Activated T-helper 1 cell treated with anti-CD3 and anti-CD28 coated beads, Interleukin-12 subunit alpha, Interleukin-12 subunit beta, Interleukin-2, Interleukin-4 antibody, amounts not matched to agents 30 ng/mL and 10 ng/mL and 1 ng/mL, durations not matched to agents 14 hours and 24 hours and 36 hours (primary cell): ENCODE measurements at places on chromosomes 3 and 15. TPM values are rescaled to one million over a fixed set of nuclear protein-coding genes. Genes with fewer than 3 reads are reported as not detected.
A peak's percentile ranks its signal among the peaks of the same experiment; 100 is the strongest.

The PTPN23 gene
- 33.7 and 35.1 TPM in 2 replicates for total RNA-seq

The CLCN2 gene
- 5.2 and 6.6 TPM in 2 replicates for total RNA-seq

The ALDH1A3 gene
- total RNA-seq = not detected in 2 replicates

The MAP1A gene
- 2.2 and 2.3 TPM in 2 replicates for total RNA-seq

The HYAL3 gene
- total RNA-seq = 7.9 and 8.0 TPM in 2 replicates

The NIPA2 gene
- total RNA-seq = 71.2 and 76.2 TPM in 2 replicates

The GOLGA8G gene
- not detected in 2 replicates for total RNA-seq

The A4GNT gene
- not detected in 2 replicates for total RNA-seq

GRCh38 chr3:36796881-36797280, 32.5 kb upstream of the DCLK3 start:
- peaks cover 13% of the 10 kb centered on the region for H3K27me3 ChIP-seq
- no peak overlapping the region for H3K4me3 ChIP-seq
- DNase-seq = no peak
- H3K36me3 ChIP-seq = no peaks in the 10 kb centered on the region
- no peaks in the 10 kb centered on the region for H3K4me1 ChIP-seq

- DNase-seq = no peak
- no peaks in the 10 kb centered on the region for H3K36me3 ChIP-seq
- H3K27me3 ChIP-seq = peaks cover 5% of the 10 kb centered on the region
- no peaks in the 10 kb centered on the region for H3K4me1 ChIP-seq
Observed at GRCh38 chr3:25693238-25693637, 28.5 kb upstream of the TOP2B start.

- no peaks in the 10 kb centered on the region for H3K4me1 ChIP-seq
- no peak overlapping the region for H3K4me3 ChIP-seq
- H3K36me3 ChIP-seq = no peaks in the 10 kb centered on the region
- no peak for DNase-seq
Observed at GRCh38 chr3:184077881-184078280, 19.0 kb upstream of the HTR3E start.

GRCh38 chr3:45592405-45592804, 2.1 kb upstream of the LIMD1 start:
- H3K27ac ChIP-seq = no peak overlapping the region
- DNase-seq = no peak
- H3K27me3 ChIP-seq = peaks cover 6% of the 10 kb centered on the region

DNA sequence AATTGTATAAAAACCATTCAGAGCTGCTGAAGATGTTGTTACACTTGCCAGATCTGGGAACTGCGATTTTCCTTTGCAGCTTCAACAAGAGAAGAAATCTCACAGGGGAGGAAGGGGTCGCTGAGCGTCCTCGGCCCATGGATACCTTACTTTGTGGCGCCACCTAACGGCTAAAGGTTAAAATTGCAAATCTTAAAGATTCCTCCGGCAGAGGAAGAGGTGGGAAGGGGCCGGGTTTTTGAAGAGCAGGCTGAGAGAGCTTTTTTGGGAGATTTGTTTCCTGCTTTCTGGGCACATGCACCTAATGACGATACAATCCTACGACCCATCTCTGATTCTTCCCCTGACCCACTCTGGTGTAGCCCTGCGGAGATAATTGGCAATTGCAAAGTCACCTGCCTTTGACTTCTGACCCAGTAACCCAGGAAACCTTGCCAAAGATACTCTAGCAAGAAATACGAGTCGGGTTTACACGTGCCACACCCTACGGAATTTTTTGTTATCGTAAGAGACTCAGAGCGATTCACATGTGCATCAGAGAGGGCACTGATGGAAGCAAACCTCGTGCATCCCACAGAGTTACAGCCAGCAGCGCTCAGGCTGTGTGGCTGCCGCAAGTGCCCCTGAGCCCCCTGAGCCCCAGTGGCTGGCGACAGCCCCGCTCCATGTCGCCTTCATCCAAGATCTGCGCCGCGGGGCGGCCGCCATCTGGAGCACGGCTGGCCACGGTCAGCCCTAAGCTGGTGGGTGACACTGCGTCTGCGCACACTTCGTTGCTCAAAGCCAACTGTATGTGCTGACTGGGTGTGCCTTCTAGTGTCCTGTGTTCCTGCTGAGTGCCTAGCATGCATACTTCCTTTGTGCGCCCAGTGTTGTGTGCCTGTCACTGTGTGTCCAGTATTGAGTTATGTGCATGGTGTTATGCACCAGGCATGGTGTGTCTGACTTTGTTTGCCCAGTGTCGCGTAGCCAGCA, 55.2 kb upstream of the CHRNA7 start:
- H3K36me3 ChIP-seq = no peaks in the 10 kb centered on the region
- H3K4me3 ChIP-seq = peak overlapping the region; percentile 49
- DNase-seq = no peak
- H3K27me3 ChIP-seq = peaks cover 12% of the 10 kb centered on the region

DNA sequence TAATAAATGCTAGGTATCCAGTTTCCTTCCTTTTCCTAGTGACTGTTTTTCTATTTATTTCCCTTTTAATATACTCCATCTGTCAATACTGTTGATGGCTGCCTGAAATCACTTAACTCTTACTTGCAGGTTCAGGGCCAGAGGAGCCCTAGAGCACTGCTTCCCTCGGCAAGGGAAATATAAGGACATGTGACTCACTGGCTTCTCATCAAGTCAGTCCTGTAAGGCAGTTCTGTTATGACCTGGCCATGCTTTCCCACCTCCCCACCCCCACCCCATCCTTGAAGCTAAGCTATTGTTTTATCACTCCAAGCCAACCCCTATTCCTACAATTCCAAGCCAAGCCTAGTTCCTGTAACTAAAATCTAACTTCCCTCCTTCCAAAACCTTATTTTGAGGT, 800.7 kb downstream of the ROBO1 start:
- no peak for DNase-seq
- H3K4me1 ChIP-seq = no peaks in the 10 kb centered on the region
- H3K4me3 ChIP-seq = no peak overlapping the region
- H3K36me3 ChIP-seq = no peaks in the 10 kb centered on the region
- H3K27ac ChIP-seq = no peak overlapping the region

GRCh38 chr15:92091155-92091734, 237.7 kb downstream of the SLCO3A1 start:
- H3K4me3 ChIP-seq = no peak overlapping the region
- peaks cover 17% of the 10 kb centered on the region for H3K4me1 ChIP-seq
- H3K27me3 ChIP-seq = peaks cover 2% of the 10 kb centered on the region
- no peak for DNase-seq
- H3K36me3 ChIP-seq = peaks cover 4% of the 10 kb centered on the region
- H3K27ac ChIP-seq = no peak overlapping the region

- H3K27me3 ChIP-seq = no peaks in the 10 kb centered on the region
- peaks cover 60% of the 10 kb centered on the region for H3K4me1 ChIP-seq
- no peaks in the 10 kb centered on the region for H3K36me3 ChIP-seq
- no peak for DNase-seq
Observed at GRCh38 chr15:99504823-99505551, 60.8 kb upstream of the MEF2A start.

DNA sequence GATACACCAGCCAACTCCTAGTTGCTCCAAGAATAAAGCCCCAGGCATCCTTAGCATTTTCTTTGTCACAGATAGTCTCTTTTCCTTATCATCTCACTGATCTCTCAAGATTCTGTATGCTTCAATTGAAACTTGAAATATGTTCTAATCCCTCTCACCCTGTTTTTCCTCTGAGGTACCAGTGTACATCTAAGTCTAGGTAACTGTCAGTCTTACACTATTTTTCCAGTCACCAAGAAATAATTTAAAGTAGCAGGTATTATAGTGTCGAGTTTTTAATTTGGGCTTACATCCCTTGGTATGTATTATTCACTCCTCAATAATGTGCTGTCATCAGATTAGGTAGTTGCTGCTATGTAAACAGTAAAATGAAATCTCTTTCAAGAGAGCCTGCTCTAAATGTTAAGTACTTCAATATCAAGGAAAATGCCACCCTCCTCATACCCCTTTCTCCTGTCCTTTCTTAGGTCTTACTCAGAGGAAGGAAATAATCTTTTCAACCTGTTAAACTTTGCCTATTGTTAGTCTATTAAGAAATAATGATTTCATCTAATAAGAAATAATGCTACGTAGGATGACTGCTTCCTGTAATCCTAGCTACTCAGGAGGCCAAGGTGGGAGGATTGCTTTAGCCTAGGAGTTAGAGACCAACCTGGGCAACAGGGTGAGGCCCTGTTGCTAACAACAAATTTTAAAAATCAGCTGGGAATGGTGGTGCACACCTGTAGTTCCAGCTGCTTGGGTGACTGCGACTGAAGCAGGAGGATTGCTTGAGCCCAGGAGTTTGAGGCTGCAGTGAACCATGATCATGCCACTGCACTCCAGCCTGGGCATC, 39.8 kb downstream of the TSC22D2 start:
- no peak overlapping the region for H3K4me3 ChIP-seq
- no peak overlapping the region for H3K27ac ChIP-seq
- no peak for DNase-seq
- no peaks in the 10 kb centered on the region for H3K27me3 ChIP-seq
- H3K4me1 ChIP-seq = peaks cover 15% of the 10 kb centered on the region
- H3K36me3 ChIP-seq = peaks cover 2% of the 10 kb centered on the region

DNA sequence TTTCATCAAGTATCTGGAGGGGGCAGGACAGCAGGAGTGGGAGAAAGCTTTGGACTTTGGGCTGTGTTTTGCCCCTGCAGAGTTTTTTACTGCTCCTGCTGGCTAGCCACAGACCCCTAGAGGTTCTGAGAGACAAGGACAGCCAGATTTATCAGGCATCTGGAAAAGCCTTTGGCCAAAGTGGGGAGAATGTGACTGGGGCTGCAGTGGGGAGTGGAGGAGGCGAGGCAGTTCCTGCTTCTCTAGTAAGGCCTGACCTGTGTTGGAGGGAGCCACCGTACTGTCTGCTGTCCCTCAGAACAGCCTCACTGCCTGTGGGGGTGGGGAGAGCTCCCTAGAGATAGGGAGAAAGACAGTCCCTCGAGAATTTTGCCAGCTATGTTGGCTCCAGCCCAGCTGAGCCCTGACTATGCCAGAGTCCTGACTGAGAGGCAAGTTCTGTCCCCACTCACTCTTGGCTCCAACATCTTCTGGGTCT, 2.2 kb downstream of the ALPK3 start:
- H3K4me3 ChIP-seq = no peak overlapping the region
- peaks cover 5% of the 10 kb centered on the region for H3K4me1 ChIP-seq
- peaks cover 6% of the 10 kb centered on the region for H3K27me3 ChIP-seq
- no peaks in the 10 kb centered on the region for H3K36me3 ChIP-seq
